ENCODE measurements at places on chromosomes 7 and 10. TPM values are rescaled to one million over a fixed set of nuclear protein-coding genes. Genes with fewer than 3 reads are reported as not detected.

GRCh38 chr7:111409714-111410422 is 152.4 kb downstream of the IMMP2L start:
- no peak for DNase-seq
- no peaks in the 10 kb centered on the region for H3K4me1 ChIP-seq
- H3K27ac ChIP-seq = no peak overlapping the region
- H3K4me3 ChIP-seq = no peak overlapping the region
- no peaks in the 10 kb centered on the region for H3K36me3 ChIP-seq

- H3K36me3 ChIP-seq = no peaks in the 10 kb centered on the region
- no peaks in the 10 kb centered on the region for H3K27me3 ChIP-seq
- H3K4me1 ChIP-seq = no peaks in the 10 kb centered on the region
Measured at GRCh38 chr7:107068156-107068555, 23.7 kb downstream of the PRKAR2B start.

- no peak for DNase-seq
- H3K4me1 ChIP-seq = no peaks in the 10 kb centered on the region
- no peaks in the 10 kb centered on the region for H3K36me3 ChIP-seq
- H3K27ac ChIP-seq = no peak overlapping the region
Measured at GRCh38 chr7:115178835-115179234, 256.9 kb downstream of the MDFIC start.

DNA sequence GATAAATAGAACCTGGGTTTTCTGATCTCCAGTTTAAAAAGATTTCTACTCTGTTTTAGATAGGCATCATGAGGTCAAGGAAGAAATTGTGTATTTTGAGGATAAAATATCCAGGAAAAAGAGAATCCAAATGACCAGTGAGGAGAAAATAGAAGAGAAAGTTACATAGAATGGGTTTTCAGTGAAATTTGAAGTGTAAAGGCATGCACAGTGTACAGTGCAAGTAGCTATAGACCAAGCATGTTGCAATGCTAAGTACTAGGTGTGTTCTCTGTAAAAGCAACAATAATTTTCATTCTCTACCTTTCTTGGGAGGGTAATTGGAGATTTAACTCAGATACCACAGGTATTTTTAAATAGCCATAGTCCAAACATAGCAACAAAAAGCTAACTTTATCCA is 22.6 kb downstream of the CDK1 start:
- H3K4me1 ChIP-seq = no peaks in the 10 kb centered on the region
- DNase-seq = no peak
- H3K27me3 ChIP-seq = no peaks in the 10 kb centered on the region
- H3K27ac ChIP-seq = no peak overlapping the region
- H3K4me3 ChIP-seq = no peak overlapping the region

Gene PRSS37
- not detected for total RNA-seq

DNA sequence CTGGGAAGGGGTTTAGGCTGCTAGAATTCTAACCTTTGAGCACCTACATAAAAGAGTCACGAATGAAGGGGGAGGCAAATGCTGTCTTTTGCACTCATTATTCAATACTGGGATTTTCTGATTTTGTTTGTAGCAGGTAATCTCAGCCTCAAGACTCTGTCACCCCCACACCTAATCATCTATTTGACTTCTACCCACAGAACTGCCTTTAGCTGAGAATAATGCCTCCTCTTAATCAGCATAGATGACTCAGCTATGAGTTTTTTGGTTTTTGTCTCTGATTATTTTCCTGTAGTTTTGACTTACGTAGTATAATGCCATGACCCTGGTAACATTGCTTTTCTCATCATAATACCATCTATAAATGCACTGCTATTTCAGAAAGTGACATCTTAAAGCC is 42.7 kb upstream of the CACNB2 start:
- H3K4me1 ChIP-seq = no peaks in the 10 kb centered on the region
- no peak overlapping the region for H3K4me3 ChIP-seq
- H3K36me3 ChIP-seq = no peaks in the 10 kb centered on the region
- H3K27ac ChIP-seq = no peak overlapping the region
- no peak for DNase-seq

Gene ERVW-1
- total RNA-seq = not detected

DNA sequence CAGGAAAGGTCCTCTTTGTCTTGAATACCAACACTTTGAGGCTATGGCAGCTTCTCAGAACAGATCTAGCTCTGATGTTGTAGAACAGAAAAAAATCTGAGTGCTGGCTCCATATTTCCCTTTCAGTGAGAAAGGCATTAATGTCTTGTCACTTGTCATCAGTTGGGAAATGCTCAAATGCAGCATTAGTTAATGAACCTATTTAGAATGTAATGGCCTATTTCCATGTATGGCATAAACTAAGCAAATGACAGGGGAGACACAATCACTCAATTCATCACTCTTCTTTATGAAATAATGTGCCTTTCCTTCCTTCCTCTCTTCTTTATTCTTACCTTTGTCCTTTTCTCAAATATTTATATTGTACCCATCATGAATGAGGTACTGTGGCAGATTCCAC is 5.0 kb upstream of the STAMBPL1 start:
- peaks cover 9% of the 10 kb centered on the region for H3K4me1 ChIP-seq
- H3K36me3 ChIP-seq = no peaks in the 10 kb centered on the region
- no peak for DNase-seq
- H3K27me3 ChIP-seq = no peaks in the 10 kb centered on the region

Gene CPN1
- total RNA-seq = not detected

Gene OR6V1
- total RNA-seq = not detected

Gene PITRM1
- total RNA-seq = 67.1 TPM

DNA sequence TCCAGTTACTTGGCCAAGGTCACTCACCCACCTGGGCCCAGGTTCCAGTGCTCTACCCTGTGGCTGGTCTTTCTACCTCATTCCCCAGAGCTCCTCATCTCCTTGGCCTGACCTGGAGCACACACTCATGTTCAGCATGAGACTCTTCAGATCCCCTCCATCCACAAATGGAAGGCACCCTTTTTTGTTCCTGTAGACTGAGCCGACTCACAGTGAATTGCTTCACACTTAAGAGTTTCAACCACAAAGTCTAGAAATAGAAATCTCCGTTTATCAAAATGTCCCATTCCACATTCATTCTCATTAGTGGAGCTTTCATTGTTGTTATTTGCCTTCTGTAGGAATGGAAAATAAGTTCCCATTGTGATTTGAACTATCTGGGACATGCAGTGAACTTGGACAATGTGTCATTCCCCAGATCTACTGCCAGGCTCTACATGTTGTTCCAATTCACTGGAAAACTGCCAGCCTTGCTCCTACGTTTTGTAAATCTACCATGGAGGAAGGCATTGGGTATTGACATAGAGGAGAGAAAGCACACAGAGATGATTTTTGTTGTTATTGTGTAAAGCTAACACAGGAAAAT is 125.3 kb upstream of the CELF2 start:
- H3K4me3 ChIP-seq = no peak overlapping the region
- no peaks in the 10 kb centered on the region for H3K36me3 ChIP-seq
- no peak for DNase-seq
- H3K4me1 ChIP-seq = no peaks in the 10 kb centered on the region
- H3K27me3 ChIP-seq = no peaks in the 10 kb centered on the region
- H3K27ac ChIP-seq = no peak overlapping the region

DNA sequence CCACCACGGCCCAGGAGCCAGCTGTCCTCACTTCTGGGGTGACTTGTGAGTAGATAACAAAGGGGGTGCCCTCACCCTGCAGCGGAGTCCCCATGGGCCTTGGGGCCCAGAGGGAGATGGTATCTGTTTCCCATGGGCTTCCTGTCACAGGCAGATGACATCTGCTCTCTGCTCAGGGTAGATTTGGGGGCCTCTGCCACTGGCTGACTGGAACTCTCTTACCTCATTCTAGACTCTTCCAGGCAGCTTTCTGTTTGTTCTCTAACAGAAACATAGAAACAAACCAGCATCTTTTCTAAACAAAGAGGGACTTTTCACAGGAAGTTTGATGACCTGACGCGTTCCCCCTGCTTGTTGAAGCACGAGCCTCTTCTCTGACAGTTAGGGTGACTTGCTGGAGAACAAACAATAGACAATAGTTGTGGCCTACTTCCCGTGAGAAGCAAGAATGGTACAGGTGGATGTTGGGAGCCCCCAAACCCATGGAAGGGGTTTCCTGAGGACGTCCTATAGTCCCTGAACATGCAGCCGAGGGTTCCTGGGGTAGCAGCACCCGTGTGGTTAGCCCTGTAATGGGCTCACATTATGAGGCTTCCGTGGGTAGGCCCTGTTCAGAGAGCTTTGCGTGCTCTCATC is 61.6 kb downstream of the GRK5 start:
- H3K4me1 ChIP-seq = peaks cover 68% of the 10 kb centered on the region
- no peaks in the 10 kb centered on the region for H3K36me3 ChIP-seq
- no peaks in the 10 kb centered on the region for H3K27me3 ChIP-seq
- H3K4me3 ChIP-seq = no peak overlapping the region
- H3K27ac ChIP-seq = peak overlapping the region; percentile 100

GRCh38 chr7:24781106-24781505 is 23.8 kb upstream of the GSDME start:
- H3K4me3 ChIP-seq = no peak overlapping the region
- no peak overlapping the region for H3K27ac ChIP-seq
- H3K36me3 ChIP-seq = no peaks in the 10 kb centered on the region
- no peaks in the 10 kb centered on the region for H3K27me3 ChIP-seq
- no peak for DNase-seq

Gene WNT8B
- not detected for total RNA-seq

Gene GPR85
- not detected for total RNA-seq

GRCh38 chr10:35442028-35442427 is 105.7 kb downstream of the CCNY start:
- no peaks in the 10 kb centered on the region for H3K27me3 ChIP-seq
- no peak for DNase-seq
- no peaks in the 10 kb centered on the region for H3K36me3 ChIP-seq

- H3K27me3 ChIP-seq = peaks cover 6% of the 10 kb centered on the region
- H3K4me3 ChIP-seq = no peak overlapping the region
- no peak overlapping the region for H3K27ac ChIP-seq
- DNase-seq = no peak
- peaks cover 7% of the 10 kb centered on the region for H3K4me1 ChIP-seq
Measured at GRCh38 chr7:108459922-108460551, 3.8 kb upstream of the NRCAM start.

DNA sequence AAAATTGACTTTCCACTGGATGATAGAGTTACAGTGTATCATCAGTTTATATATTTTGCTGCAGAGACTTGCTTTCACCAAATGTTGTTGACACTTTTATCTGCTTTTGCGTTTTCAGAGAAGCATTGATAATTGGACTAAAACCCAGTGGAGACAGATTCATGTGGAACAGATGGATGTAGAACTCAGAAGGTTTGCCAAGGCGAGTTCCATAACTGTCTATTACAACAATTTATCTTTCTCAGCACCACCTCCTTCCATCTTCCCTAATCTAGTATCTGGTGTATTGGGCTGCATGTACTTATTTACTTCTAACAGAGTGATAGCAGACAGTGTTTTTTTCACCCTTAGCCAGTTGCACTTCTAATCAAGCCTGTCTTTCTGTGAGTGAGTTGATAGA is 73.3 kb downstream of the DNAH11 start:
- H3K4me1 ChIP-seq = no peaks in the 10 kb centered on the region
- H3K4me3 ChIP-seq = no peak overlapping the region
- no peaks in the 10 kb centered on the region for H3K36me3 ChIP-seq
- DNase-seq = no peak

Gene RBP3
- total RNA-seq = not detected

GRCh38 chr7:155333346-155334234 is 35.9 kb downstream of the INSIG1 start:
- no peak overlapping the region for H3K4me3 ChIP-seq
- peaks cover 3% of the 10 kb centered on the region for H3K27me3 ChIP-seq
- H3K4me1 ChIP-seq = peaks cover 9% of the 10 kb centered on the region
- DNase-seq = no peak
- H3K27ac ChIP-seq = no peak overlapping the region

Gene SYT15
- total RNA-seq = 1.1 TPM

Gene GALNT17
- total RNA-seq = not detected

Gene FAM24A
- total RNA-seq = not detected

Measured in natural killer cell (primary cell).